CMK (cell line): ENCODE measurements at places on chromosomes 1 and 21.

GRCh38 chr1:87794788-87795614 lies 466.3 kb downstream of the LMO4 start:
- no peak for DNase-seq

GRCh38 chr21:32562426-32562825 lies 22.9 kb downstream of the TCP10L start:
- no peak for DNase-seq

- DNase-seq: no peak
These were observed 1.0 kb downstream of the PLEKHG5 start for GRCh38 chr1:6490181-6491080.

DNA sequence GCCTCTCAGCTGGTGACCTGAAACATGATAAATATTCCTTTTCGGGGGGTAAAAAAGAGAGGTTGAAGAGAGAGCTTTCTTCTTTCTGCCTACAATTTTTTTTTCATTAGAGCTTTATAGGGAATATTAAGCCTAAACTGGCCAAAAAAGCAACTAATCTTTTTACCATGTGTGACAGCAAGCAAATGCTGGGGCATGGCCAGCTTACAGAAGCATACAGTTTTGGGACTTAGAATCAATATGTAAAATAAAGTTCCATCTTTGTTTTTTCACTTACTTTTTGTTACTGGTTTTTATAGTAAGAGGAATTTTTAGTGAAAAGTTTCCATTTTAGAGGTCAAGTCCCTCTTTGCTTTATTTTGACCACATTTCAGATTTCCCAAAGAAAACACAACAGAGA lies 301.2 kb upstream of the DEPDC1 start:
- no peak for DNase-seq

GRCh38 chr1:15414445-15414983 lies 4.8 kb downstream of the EFHD2 start:
- DNase-seq: no peak

- DNase-seq: no peak
These were observed 272.6 kb upstream of the PROX1 start for GRCh38 chr1:213715182-213715581.

DNA sequence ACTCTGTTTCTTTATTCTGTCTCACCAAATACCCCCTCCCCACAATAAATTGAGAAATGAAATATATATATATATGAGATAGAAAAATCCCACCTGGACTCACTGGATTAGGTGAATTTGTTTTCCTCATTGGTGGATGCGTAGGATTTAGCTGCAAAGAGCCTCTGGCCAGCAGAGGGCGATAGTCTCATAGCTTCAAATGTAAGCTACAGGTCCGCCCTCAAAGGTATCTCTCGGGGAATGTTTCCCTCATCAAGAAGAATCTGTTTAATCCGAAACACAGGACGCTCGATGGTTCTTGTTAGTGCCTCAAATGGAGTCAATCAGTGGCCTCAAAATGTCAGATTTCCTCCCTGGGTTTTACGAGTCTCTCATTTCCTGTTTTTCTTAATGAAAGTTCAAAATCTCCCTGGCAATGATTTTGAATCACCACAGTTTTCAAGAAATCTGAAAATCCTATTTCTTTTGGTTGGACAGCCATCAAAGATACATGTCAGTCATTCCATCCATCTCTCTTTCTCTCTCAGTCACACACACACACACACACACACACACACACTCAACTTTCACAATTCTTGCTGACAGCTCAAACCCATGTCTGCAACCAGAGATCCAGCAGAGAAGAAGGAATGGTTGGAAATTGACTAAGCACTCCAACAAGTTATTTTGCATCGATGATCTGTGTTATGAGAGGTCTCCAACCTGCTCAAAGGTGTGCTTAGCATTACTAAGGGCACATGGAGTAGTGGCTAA lies 13.9 kb upstream of the CAMK1G start:
- DNase-seq: peak; percentile 37

DNA sequence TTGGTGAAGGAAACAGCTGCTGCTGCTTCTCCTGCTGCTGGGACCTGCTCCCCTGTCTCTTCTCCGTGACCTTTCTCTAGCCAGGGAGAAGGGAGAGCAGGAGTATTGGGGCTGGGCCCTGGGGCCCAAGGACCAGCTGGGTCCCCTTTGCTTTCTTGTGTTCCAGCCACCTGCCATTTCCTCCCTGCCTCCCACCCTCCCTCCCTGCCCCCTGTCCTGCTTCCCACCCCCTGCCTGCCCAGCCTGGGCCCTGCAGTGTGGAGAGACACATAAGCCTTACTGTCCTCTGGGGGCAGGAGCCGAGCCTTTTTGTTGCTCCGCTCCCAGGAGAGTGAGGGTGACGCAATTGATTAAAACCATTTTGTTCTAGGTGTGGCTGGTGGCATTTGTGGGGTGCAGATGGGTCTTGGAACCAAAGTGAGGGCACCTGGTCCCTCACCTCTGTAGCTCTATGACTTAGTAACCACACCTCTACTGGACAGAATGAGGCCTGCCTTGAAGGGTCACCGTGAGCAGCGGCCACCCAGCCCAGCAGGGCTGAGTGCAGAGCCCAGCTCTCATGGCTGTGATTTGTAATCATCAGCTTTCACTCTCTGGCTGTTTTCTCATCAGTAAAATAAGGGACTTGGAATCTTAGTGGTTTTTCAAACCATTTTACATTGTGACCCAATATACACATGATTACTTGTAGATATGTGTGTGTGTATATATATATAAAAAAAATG lies 13.9 kb upstream of the TMEM222 start:
- DNase-seq: no peak

- no peak for DNase-seq
These were observed 12.9 kb downstream of the CAMK2N1 start for GRCh38 chr1:20472860-20473711.

- no peak for DNase-seq
These were observed 28.9 kb upstream of the RIPK4 start for GRCh38 chr21:41795726-41796125.

- no peak for DNase-seq
These were observed 213.5 kb upstream of the NRIP1 start for GRCh38 chr21:15278279-15278678.

DNA sequence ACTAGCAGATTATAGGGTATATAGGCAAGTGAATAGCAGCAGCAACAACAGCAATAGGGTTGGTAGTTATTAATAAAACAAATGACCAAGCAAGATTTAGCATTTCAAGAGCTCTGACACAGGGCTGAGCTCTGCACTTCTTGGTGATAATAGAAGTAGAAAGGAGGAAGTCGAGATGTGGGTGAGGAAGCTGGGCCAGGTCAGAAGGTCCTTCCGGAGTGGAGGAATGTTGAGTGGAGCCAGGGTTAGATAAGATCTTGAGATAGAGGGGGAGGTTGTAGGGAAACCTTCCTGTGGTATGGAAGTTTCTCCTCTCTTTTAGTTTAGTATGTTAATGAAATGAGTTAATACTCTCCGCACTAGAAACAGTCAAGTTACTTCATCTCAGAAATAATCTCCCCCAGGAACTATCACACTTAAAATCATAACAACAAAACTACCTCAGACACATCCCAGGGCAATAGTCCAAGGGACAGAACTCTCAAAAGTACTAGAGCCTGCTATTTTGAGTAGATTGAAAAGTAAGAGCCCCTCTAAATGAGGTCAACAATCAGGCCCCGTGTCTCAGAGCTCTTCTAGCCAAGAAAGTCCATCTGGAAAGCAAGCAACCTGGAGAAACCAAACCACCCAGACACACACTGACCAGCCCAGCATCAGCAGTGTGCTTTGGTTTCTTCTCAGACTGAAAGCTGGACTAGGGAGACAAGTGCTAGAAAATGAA lies 45.4 kb upstream of the ATP1B1 start:
- DNase-seq: peak; percentile 73

DNA sequence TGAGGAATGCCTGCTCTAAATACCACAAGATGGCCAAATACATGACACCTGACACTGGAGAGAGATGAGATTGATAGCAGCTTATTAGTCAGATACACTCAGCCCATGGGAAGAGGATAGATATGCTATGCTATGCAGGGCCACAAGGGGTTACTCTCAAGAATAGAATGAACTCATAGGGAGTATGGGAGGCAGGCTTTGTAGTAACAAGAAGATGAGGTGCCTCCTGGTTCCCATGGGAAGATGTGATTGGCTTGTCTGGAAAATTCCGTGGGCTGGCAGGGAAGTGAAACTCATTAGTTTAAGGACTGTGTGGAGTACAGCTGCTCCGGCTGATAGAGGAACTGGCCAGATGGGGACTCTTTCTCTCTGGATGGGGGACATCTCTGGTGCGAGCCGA lies 16.5 kb downstream of the CCDC30 start:
- DNase-seq: no peak

GRCh38 chr1:197464044-197464443 lies 196.0 kb downstream of the CRB1 start:
- no peak for DNase-seq

GRCh38 chr1:230266456-230266855 lies 159.7 kb downstream of the PGBD5 start:
- no peak for DNase-seq

DNA sequence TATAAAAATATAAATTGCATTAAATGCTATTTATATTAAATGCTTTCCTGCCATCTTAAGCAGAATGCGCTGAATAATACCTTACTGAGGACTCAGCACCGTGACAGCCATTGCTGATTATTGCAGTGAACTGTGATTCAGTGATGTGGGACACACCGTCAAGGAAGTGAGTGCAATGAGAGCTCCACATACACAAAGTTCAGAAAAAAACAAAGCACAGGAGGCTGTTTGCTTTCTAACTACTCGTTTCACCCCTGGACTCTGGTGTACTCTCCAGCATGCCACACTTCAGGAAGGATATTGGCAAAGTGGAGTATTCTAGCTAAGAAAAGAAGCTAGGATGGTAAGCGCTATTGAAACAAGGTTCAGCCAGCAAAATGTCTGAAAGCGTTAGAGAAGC lies 57.4 kb upstream of the CXADR start:
- DNase-seq: no peak

DNA sequence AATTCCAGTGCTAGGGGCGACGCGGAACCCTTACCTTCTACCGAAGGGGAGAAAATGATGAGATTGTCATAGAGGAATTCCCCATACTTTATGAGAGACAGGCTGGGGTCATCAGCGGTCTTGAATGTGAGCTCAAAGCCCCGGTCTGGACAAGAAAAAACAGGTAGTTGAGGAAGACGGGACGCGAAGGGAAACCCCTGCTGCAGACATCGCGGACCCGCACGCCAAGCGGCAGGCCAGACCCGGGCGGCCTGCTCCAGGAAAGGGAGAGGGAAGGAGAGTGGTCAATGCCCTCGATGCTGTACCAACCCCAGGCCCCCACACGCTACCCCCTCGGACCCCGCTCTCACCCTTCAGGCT lies 342 bp downstream of the DDOST start:
- no peak for DNase-seq

GRCh38 chr1:213266983-213267772 lies 216.1 kb downstream of the RPS6KC1 start:
- no peak for DNase-seq

DNA sequence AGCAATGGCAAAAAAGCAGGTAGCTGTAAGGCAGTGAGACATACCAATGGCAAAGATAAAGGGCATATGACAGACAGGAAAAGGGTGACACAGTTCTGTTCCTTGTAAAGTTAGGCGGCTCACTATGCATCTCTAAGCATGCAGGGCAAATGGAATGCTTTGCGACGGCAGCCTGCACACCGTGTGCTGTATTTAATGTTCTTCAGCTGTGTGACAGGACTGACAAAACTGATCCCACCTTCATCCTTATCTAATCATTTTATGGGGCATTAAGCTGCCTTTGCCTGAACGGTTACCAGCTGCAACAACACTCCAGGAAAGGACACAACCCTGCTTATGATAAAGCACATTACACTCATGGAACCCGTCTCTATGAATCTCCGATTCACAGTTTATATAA lies 80.5 kb upstream of the VAV3 start:
- DNase-seq: no peak

DNA sequence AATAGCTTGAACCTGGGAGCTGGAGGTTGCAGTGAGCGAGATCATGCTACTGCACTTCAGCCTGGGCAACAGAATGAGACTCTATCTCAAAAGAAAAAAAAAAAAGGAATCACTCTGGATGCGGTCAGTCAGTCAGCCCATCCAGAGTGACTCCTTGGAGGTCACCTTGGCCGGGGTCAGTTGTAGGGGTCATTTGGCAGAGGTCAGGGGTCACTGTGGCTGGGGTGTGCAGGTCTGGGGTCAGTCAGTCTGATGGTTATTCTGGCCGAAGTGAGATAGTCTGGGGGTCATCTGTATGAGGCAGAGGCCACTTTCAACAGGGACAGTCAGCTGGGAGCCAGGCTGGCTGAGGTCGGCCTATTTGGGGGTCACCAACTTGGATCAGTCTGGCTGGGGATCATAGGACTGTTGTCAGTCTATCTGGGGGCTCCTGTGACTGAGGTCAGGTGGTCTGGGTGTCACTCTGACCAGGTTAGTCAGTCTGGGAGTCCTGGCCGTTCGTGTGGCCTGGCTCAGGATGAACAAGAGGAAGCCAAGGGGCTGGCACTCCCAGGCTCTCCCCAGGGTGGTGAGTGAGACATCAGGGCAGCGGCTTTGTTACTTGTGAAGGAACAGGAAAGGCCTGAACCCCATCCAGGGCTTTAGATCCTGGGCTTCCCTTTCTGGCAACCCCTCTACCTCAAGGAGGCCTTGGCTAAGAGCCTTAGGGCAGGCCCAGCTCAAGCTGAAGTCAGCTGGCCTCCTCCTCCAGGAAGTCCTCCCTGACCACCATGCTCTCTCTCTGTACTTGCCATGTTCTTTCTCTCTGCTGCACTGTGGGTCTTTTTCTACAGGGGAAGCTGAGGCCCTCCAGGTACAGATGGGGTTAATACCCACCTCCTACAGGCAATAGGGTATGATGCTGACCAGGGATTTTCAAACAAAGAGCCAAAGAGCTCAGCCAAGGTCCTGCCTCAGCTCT lies 15.1 kb downstream of the PTPRU start:
- DNase-seq: no peak

DNA sequence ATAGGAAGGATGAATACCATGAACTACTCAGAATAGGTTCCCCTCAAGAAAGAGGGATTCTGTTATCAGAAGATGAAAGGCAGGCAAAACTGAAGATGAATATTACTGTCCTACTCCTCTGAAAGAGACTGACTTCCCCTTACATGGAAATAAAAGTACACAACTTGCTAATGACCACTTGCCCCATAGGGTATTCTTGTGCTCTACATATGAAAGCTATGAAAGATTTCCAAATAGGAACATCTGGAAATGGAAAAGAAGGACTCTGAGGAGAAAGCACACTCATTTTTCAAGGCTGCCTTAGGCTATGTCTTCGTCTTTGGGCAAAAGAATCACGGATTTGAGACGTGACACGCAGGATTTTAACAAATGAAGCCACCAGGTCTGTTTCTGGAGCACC lies 170.1 kb upstream of the DAB1 start:
- DNase-seq: no peak

DNA sequence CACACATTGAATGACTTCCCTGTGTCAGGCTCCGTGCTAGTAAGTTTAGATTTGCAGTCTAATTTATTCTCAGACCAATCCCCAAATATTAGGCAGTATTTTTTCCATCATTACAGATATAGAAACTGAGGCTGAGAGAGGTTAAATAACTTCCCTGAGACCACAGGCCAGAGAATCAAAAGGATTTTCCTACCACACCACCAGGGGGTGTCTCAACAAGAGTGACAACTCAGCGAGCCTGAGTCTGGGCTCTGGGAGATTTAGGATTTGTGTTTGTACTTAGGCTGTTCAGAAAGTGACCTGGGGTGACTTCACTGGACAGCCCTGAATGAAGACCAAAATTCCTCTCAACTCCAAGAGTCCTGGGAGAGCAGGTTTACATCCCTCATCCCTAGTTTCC lies 13.3 kb upstream of the LCE5A start:
- DNase-seq: no peak
